ENCODE measurements at places on chromosomes 16 and 17.

DNA sequence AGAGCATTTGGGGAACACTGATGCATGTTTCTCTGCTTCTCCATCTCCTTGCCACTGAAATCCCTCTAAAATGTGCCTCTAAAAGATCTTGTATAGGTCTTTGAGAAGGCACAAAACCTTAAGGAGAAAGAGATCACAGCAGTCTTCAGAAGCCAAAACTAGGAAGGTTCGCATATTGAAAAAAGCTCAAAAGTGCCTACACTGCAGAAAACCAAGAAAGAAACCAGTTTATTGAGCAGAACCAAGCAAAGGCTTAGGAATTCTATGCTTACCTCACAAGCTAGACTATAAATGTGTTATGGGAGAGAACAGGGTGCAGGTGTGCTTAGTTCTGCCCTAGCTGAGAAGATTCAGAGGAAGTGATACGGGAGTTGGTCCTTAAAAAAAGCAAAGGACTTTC lies 16.6 kb downstream of the DGKE start:
- DNase-seq = no peak

DNA sequence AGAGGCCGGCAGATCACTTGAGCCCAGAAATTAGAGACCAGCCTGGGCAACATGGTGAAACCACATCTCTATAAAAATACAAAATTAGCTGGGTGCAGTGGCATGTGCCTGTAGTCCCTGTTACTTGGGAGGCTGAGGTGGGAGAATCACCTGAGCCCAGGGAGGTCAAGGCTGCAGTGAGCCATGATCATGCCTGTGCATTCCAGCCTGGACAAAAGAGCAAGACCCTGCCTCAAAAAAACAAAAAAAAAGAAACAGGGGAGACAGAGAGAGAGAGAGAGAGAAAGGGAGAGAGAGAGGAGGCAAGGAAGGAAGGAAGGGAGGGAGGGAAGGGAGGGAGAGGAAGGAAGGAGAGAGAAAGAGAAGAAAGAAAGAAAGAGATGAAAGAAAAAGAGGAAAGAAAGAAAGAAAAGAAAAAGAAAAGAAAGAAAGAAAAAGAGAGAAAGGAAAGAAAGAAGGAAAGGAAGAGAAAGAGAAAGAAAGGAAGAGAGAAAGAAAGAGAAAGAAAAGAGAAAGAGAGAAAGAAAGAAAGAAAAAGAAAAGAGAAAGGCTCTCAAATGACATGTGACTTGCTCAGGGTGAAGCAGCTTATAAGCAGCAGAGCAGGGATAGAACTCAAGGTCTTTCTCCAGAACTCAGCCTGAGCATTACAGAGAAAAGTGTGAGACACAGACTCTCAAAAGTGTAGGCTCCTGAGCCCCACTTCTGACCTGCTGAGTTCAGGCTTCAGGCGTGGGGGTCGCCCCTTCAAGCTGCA lies 15.5 kb downstream of the CX3CL1 start:
- no peak for DNase-seq

DNA sequence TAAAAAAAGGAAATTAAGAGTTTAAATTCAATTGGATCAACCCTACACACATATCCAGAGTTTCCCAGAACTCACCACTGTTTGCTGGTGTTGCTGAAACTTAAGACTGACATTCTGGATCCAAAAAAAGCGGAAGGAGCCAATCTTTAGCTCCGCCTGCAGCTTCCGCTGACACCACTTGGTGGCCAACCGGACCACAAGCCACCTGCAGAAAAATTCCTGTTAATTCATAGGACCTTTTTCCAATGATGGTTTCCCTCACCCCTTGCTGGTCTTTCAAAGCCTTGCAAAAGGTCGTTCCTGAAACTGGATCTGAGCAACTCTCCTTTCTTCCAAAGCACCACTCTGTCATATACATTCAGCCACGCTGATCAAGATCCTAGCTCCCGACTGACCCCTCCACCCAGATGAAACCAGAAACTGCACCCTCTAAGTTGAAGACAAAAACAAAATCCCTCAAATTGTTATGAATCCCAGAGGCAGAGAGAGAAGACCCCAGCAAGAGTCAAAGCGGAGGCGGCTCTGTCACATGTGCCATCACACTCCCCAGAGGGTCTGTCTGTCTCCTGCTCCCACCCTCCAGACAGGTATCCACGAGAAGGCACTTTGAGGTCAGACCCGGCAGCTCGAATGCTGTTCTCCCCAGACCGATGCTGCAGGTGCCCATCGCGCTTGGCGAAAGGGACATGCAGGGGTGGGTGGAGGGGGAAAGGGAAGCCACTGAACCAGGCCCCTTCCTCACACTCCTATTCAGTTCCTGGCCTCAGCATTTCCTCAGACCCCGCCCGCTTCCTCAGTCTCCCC lies 773 bp downstream of the BLTP2 start:
- DNase-seq = no peak

DNA sequence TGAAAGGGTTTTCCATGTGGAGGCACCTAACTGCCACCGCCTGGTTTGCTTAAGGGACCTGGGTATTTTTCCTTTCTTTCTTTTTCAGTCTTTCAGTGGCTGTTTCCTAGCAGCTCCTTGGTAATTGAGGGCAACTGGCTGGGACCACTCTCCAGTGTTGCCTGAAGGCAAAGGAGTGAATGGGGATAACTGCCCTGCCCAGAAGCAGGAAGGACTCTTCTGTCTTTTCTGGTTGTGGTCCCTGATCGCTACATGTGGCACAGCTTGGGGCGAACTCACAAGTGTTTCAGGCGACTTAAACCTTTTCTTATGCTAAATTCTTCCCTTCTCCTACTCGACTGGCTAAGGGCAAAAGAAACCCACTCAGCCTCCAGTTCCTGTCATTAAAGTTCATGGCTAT lies 10.1 kb upstream of the TMEM98 start:
- DNase-seq = no peak

GRCh38 chr17:39051001-39051585 lies 83.9 kb upstream of the FBXO47 start:
- no peak for DNase-seq

- DNase-seq = no peak
Measured at GRCh38 chr17:77596491-77597417, 361.7 kb upstream of the TNRC6C start.

GRCh38 chr16:68486502-68487202 lies 38.3 kb upstream of the SMPD3 start:
- no peak for DNase-seq

GRCh38 chr16:31535737-31536136 lies 8.0 kb downstream of the AHSP start:
- no peak for DNase-seq

GRCh38 chr16:50036426-50036825 lies 11.4 kb downstream of the CNEP1R1 start:
- no peak for DNase-seq

DNA sequence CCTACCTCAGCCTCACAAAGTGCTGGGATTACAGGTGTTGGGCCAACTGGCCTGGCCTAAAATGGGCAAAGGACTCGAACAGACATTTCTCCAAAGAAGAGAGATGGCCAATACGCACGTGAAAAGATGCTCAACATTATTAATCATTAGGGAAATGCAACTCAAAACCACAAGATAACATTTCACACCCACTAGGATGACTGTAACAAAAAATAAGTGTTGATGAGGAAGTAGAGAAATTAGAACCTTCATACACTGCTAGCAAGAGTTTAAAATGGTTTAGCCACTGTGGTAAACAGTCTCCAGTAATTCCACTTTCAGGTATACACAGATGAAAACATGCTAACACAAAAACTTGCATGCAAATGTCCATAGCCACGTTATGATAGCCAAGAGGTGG lies 5.7 kb downstream of the TMED6 start:
- DNase-seq = no peak

GRCh38 chr17:1111599-1112443 lies 68.0 kb downstream of the ABR start:
- DNase-seq = no peak

GRCh38 chr17:2178798-2179501 lies 124.0 kb downstream of the HIC1 start:
- DNase-seq = no peak

GRCh38 chr16:89815639-89816348 lies 653 bp downstream of the FANCA start:
- no peak for DNase-seq

DNA sequence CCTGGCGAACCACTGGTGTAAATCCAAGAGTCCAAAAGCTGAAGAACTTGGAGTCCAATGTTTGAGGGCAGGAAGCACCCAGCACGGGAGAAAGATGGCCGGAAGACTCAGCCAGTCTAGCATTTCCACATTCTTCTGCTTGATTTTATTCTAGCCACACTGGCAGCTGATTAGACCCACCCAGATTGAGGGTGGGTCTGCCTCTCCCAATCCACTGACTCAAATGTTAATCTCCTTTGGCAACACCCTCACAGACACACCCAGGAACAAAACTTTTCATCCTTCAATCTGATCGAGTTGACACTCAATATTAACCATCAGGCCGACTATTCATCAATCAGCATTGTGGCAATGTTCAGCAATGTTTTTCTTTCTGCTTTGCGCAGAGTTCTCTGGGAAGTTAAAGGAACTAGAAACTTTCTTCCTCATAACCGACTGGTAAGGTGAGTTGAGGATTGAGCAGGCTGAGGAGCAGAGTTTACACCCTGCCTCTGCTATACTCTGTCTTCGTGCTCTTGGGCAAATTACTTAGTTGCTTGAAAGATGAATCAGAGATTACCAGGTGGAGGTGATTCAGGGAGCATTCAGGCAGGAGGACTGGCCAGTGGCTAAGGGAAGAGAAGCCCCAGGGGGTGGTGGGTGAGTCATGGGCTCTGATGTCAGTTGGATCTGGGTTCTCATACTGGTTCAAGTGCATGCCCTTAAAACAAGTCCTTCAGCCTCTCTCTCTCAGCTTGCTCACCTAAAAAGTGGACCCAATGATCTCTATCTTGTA lies 28.2 kb upstream of the BRD7 start:
- DNase-seq = no peak

DNA sequence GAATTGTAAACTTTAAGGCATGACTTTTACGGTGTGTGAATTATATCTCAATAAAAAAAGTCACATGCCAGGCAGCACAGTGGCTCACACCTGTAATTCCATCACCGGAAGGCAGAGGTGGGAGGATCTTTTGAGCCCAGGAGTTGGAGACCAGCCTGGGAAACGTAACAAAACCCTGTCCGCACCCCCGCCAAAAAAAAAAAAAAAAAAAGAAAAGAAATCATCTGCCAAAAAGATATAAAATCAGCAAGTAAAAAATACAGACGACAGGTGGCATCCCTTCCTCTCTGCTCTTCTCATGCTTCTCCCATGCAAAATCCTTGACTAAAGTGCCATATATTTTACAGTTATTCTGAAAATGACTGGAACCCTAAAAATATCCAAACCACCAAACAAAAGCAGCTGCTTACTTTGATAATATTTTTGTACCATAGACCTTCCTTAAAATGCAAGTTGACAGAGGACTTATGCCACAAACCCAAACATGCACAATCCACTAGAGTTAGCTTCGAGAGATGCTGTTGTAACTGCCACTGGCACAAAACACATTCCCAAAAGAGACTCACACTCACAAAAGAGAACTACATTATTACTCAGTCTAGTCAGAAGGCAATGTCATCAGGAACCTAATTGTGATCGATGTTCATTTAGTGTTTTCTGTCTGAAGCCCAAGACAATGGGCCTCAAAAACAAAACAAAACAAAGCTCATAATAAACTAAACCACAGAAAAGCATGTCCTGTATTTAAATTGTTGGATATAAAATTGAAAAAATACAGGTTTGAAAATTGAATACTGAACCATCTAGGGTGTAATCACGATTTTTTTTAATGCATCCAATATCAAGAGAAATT lies 2.4 kb downstream of the CRLF3 start:
- no peak for DNase-seq

DNA sequence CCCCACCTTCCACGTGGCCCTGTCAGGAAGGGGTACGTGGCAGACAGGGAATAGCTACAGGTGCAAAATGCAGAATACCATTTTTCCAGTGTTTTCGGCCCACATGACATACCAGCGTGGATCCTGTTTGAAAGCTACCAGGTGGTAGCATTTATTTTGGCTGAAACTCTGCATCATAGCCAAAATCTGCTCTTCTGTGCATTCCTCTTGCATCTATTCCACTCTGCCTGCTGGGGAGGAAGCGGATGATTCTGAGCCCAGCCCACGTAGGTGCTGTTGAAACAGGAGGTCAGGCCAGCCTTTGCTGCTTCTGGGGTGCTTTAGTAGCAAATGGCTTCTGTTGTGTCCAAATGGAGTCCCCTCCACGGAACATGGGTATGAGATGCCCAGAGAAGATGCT lies 670.9 kb upstream of the EEF2KMT start:
- DNase-seq = no peak

DNA sequence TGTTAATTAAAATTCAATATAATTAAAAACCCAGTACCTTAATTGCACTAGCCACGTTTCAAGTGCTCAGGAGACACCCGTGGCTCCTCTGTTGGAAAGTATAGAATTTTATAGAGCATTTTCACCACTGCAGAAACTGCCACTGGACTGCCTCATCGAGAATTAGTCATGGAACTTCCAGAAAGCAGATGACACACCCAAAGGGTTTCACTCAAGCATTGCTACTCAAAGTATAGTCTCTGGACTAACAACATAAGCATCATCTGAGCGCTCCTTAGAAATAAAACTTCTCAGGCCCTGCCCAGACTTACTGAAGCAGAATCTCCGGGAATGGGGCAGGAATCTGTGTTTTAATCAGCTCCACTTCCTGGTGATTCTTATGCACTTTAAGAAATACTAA lies 63.5 kb upstream of the GPR139 start:
- DNase-seq = no peak

DNA sequence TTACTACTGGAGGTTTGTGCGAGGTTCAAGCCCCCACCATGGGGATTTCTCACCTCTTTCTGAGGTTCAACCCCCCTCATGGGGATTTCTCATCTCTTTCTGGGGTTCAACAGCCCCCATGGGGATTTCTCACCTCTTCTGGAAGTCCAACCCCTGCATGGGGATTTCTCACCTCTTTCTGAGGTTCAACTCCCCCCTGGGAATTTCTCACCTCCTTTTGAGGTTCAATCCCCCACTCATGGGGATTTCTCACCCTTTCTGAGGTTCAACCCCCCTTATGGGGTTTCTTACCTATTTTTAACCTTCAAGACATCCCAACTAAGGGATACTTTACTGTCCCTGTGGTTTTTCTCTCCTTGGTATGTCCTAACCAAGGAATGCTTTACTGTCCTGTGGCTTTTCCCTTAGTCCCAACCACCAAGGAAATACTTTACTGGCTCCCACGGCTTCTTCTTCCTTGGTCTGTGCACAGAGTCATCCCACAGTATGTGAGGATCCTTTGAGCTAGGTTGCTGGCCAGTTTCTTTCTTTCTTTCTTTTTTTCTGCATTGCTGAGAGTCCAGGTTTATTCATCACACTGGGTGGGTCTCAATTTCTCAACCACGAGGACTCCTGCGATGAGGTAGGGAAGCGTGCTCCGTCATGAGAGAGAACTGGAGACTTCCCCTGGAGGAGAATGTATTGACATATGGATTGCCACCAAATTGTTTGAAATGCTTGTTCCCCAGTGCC lies 2140.2 kb downstream of the TP53TG3F start:
- DNase-seq = no peak

- no peak for DNase-seq
Measured at GRCh38 chr16:54526916-54527315, 240.3 kb upstream of the IRX3 start.

DNA sequence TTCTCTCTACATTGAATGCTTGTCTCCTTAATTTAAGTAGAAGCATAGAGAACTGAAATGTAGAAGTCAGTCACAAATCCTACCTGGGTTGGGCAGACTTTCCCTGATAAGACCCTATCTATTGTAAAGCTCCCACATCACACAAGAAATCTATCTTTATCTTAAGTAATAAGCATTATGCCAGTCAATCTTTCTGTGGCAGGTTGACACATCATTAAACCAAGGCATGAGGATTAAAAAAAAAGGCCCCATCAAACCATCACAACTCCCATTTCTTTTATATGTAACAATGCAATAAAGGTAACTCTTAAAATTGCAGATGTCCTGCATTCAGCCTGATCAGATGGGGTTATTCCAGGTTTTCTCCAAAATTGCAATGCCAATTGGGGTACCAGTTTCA lies 311.8 kb downstream of the TOX3 start:
- no peak for DNase-seq

Measured in cortex of kidney (tissue), 1 donor.